Activated naive CD4-positive, alpha-beta T cell treated with anti-CD3 and anti-CD28 coated beads, Interleukin-2, amount 10 ng/mL, durations not matched to agents 7 days and 5 days (primary cell): ENCODE measurements at places on chromosomes 6 and 20.

DNA sequence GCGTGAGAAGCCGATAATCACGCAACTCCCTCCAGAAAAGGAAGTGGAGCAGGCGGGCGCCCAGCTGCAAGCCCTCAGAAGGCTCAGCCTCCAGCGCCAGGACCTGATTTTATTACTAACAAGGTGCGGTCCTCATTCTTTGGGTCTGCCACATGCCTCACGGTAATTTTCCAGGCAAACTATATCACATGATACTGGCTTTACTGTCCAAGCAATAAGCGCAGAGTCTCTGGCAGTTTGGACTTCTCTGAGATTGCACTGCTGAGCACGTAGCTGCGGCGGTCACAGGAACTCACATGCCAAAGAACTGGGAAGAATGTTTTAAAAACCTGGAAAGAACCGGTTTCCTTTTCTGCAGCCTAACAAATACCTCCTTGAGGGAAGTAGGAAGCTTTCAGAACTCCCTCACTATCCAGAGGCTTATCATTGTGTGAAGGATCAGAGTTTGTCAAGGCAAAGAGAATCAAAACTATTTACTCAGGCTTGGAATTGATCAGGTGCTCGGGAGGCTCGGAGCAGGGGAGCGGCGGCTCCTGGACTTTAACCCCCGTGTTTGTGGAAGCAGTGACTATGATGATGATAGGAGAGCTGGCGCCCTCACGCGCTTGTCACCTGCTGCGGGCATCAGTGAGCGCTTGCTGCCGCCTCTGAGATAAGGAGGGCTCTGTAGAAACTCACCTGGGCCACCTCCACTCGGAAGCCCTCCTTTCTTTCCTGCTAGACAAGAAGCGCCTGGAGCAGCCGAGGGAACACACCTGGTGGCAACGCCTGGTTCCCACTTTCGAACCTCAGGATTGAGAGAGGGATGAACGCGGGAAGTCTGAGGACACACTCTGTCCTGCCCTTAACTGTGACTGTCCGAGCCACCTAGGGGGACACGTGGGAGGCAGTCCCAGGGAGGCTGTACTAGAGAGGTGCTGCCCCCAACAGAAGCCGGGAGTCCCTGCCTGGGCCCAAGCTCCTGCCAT is 27.2 kb upstream of the SYNJ2 start:
- peaks cover 4% of the 10 kb centered on the region for H3K4me1 ChIP-seq
- H3K27me3 ChIP-seq, result peaks cover 45% of the 10 kb centered on the region
- DNase-seq, result no peak
- no peak overlapping the region for H3K27ac ChIP-seq

- H3K27me3 ChIP-seq, result no peaks in the 10 kb centered on the region
- DNase-seq, result no peak
- no peak overlapping the region for H3K4me3 ChIP-seq
- no peaks in the 10 kb centered on the region for H3K36me3 ChIP-seq
- no peak overlapping the region for H3K27ac ChIP-seq
These were observed 206.0 kb upstream of the CDH4 start for GRCh38 chr20:61045876-61046585.

GRCh38 chr20:32179515-32179914 is 28.0 kb downstream of the PLAGL2 start:
- H3K27ac ChIP-seq, result no peak overlapping the region
- no peaks in the 10 kb centered on the region for H3K36me3 ChIP-seq
- no peak for DNase-seq
- no peaks in the 10 kb centered on the region for H3K4me1 ChIP-seq

DNA sequence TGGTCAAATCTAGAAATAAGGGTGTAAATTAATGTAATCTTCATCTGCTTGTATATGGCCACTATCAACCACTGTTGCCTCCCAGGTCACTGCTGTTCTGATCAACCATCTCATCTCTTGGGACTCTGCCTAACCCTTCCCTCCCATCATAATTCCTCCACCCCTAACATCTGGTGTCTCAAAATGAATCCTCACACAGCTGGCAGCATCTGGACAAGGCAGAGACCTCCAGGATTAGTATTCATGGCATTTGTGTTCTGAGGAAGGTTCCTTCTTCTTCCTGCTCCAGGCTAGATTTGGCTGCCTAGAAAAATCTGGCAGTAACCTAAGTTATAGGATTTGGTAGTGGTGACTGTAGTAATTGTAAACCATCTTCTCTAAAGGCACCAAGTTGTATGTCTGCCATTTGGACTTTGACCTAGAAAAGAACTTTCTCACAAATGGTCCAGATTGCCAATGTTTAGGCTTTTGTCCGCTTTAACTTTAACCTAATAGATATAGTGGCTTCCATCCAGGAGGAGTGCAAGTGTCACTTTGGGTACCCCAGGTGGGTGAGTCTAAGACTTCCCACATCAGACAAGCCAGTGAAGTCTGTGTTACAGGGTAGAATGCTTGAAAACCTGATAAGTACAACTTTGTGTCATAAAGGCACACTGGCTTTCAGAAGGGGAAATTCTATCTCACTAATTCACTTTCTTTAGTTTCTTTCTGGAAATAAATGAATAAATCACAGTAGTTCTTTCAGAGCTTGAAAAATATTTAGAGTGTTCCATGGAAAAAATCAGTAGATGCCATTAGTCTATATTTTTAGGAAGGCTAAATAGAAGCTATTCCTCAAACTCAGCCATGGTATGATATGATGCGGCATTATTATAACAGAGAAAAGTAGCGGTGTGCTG is 3.0 kb upstream of the PHACTR2 start:
- peaks cover 12% of the 10 kb centered on the region for H3K4me1 ChIP-seq
- H3K27me3 ChIP-seq, result peaks cover 29% of the 10 kb centered on the region
- DNase-seq, result no peak
- no peaks in the 10 kb centered on the region for H3K36me3 ChIP-seq
- no peak overlapping the region for H3K27ac ChIP-seq

- H3K36me3 ChIP-seq, result no peaks in the 10 kb centered on the region
- H3K4me3 ChIP-seq, result no peak overlapping the region
- DNase-seq, result no peak
These were observed 319.5 kb upstream of the HSF2 start for GRCh38 chr6:122079916-122080315.

GRCh38 chr6:143965503-143966171 is 42.4 kb downstream of the PLAGL1 start:
- H3K4me3 ChIP-seq, result no peak overlapping the region
- H3K27ac ChIP-seq, result no peak overlapping the region
- peaks cover 4% of the 10 kb centered on the region for H3K27me3 ChIP-seq
- no peak for DNase-seq
- no peaks in the 10 kb centered on the region for H3K4me1 ChIP-seq

- no peak overlapping the region for H3K4me3 ChIP-seq
- no peak for DNase-seq
- H3K27ac ChIP-seq, result peak overlapping the region; percentile 83
- H3K4me1 ChIP-seq, result peaks cover 45% of the 10 kb centered on the region
- H3K36me3 ChIP-seq, result no peaks in the 10 kb centered on the region
These were observed 19.4 kb upstream of the BAK1 start for GRCh38 chr6:33599413-33599938.

GRCh38 chr20:59007665-59008511 is 834 bp upstream of the CTSZ start:
- peaks cover 9% of the 10 kb centered on the region for H3K36me3 ChIP-seq
- peaks cover 31% of the 10 kb centered on the region for H3K27me3 ChIP-seq
- no peak for DNase-seq
- no peak overlapping the region for H3K27ac ChIP-seq

- no peaks in the 10 kb centered on the region for H3K27me3 ChIP-seq
- no peak overlapping the region for H3K27ac ChIP-seq
- H3K4me3 ChIP-seq, result no peak overlapping the region
- H3K36me3 ChIP-seq, result no peaks in the 10 kb centered on the region
- H3K4me1 ChIP-seq, result no peaks in the 10 kb centered on the region
These were observed 36.1 kb downstream of the GMDS start for GRCh38 chr6:2209226-2209809.

GRCh38 chr20:20134941-20135575 is 82.7 kb downstream of the CFAP61 start:
- H3K4me1 ChIP-seq, result no peaks in the 10 kb centered on the region
- peaks cover 4% of the 10 kb centered on the region for H3K27me3 ChIP-seq
- no peak overlapping the region for H3K27ac ChIP-seq
- no peak for DNase-seq
- no peak overlapping the region for H3K4me3 ChIP-seq

DNA sequence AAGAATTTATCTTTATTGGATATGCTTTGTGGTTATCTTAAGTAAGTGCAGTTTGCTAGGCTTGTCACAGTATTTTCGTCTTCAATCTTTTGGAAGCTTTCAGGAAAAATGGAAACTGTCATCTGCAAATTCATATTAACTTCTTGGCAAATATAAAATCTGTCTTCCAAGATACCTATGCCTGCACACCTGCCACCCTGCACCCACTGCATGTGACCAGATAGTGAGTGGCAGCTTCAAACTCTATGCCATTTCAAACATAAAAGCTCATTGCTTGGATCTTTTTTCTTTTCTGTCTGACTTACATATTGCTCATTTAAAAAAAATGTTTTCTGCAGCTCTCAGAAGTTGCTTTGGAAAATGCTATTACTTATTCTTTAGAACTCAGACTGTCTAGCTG is 14.1 kb downstream of the OPRM1 start:
- no peaks in the 10 kb centered on the region for H3K4me1 ChIP-seq
- H3K27ac ChIP-seq, result no peak overlapping the region
- H3K36me3 ChIP-seq, result no peaks in the 10 kb centered on the region
- H3K4me3 ChIP-seq, result no peak overlapping the region
- no peak for DNase-seq

GRCh38 chr20:5668529-5668868 is 81.7 kb upstream of the SHLD1 start:
- no peaks in the 10 kb centered on the region for H3K4me1 ChIP-seq
- H3K27me3 ChIP-seq, result peaks cover 11% of the 10 kb centered on the region
- no peak overlapping the region for H3K27ac ChIP-seq
- DNase-seq, result no peak
- H3K36me3 ChIP-seq, result no peaks in the 10 kb centered on the region

GRCh38 chr6:42781796-42782688 is at the start of gene BICRAL:
Gene BICRAL (plus strand): TSS chr6:42782052. CDS start chr6:42822023, 39,971 bp downstream.
- peaks cover 24% of the 10 kb centered on the region for H3K36me3 ChIP-seq
- H3K4me1 ChIP-seq, result peaks cover 37% of the 10 kb centered on the region
- H3K27me3 ChIP-seq, result no peaks in the 10 kb centered on the region
- DNase-seq, result peak; percentile 76
- H3K27ac ChIP-seq, result peak within 1 kb of the TSS; percentile 100

DNA sequence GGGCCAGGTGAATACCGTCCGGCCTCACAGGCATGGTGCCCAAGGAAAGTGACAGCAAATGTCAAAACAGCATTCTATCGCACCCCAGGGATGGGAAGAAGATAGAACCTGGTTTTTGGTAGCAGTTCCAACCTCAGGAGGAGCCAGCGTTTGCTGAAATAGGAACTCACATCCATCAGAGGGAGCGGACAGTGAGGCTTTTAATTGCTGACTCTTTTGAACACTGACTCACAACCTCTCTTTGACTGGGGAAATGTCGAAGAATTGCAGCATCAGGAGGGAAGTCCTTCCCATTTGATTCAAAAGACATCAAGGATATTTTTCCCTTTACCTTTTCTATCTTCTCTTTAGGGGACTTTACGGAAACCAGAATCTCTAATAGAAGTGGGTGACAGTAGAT is 114.2 kb downstream of the UNC5CL start:
- H3K4me1 ChIP-seq, result no peaks in the 10 kb centered on the region
- no peak for DNase-seq
- H3K27me3 ChIP-seq, result peaks cover 30% of the 10 kb centered on the region

DNA sequence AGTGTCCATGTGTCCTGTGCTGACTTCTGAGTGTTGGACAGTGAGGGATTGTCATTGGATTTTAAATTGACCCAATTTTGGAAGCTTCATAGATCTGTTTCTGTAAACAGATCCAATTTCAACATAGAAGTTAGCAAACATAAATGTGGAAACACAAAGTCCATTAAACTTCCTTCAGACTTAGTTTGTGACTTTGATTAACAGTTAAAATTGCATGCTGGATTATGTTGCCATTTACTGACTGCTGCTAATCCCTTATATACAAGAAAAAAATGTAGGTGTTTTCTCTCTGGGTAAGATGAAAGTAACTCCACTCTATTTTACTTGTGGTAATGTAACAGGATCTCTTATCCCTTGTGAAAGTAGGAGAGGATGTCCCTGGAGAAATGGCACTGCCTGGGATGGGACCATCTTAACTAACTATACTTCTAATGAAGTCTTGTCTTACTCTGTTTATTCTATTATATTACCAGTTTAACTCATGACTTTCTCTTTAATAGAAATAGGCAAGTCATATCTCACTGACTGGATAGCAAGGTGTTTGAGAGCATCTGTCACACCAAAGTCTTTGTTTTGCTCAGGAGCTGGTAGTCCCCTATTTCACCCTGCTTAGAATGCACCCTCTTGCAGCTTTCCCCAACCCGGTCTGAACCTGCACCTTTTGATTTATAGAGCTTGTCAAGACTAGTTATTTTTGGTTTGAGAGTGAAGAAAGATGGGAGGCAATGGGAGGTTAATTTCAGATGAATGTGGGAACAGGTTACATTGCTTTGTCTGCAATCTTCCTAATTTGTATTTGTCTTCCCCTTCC is 7.2 kb downstream of the TPX2 start:
- H3K27me3 ChIP-seq, result no peaks in the 10 kb centered on the region
- peaks cover 42% of the 10 kb centered on the region for H3K4me1 ChIP-seq
- H3K36me3 ChIP-seq, result peaks cover 54% of the 10 kb centered on the region

DNA sequence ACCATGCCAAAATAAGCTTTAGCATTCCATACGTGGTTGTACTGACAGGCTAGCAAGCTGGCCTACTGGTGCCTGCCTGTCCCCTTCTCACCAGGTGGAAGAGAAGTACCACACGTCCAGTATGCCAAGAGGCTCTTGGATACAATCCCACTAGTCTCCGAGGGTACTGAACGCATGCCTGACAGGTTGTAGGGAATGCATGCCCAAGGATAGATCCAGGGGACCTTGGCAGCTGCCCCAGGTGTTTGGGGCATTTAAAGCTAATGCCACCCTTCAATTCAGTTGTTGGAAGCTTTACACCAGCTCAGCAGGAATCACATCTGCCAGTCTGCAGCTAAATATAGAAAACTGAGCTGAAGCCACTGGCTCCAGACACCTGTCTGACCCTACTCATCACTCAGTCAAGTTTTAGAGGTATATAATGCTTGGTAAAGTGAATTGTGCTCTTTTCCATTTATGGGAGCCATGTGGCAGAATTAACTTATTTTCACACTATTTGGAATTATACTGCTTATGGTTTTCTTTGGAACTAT is 4.9 kb downstream of the TUBB2B start:
- no peak for DNase-seq
- H3K4me1 ChIP-seq, result peaks cover 8% of the 10 kb centered on the region
- no peaks in the 10 kb centered on the region for H3K36me3 ChIP-seq
- peaks cover 61% of the 10 kb centered on the region for H3K27me3 ChIP-seq
- H3K4me3 ChIP-seq, result no peak overlapping the region

GRCh38 chr20:61271312-61272231 is 19.5 kb downstream of the CDH4 start:
- H3K27ac ChIP-seq, result no peak overlapping the region
- H3K4me1 ChIP-seq, result no peaks in the 10 kb centered on the region
- DNase-seq, result no peak
- no peaks in the 10 kb centered on the region for H3K36me3 ChIP-seq
- H3K4me3 ChIP-seq, result no peak overlapping the region

- peaks cover 4% of the 10 kb centered on the region for H3K27me3 ChIP-seq
- H3K36me3 ChIP-seq, result no peaks in the 10 kb centered on the region
- H3K4me1 ChIP-seq, result no peaks in the 10 kb centered on the region
- no peak overlapping the region for H3K4me3 ChIP-seq
- no peak overlapping the region for H3K27ac ChIP-seq
These were observed 603.5 kb downstream of the UTRN start for GRCh38 chr6:144888621-144889020.
